ENCODE measurements at places on chromosomes 4 and X.
A peak's percentile ranks its signal among the peaks of the same experiment; 100 is the strongest.

DNA sequence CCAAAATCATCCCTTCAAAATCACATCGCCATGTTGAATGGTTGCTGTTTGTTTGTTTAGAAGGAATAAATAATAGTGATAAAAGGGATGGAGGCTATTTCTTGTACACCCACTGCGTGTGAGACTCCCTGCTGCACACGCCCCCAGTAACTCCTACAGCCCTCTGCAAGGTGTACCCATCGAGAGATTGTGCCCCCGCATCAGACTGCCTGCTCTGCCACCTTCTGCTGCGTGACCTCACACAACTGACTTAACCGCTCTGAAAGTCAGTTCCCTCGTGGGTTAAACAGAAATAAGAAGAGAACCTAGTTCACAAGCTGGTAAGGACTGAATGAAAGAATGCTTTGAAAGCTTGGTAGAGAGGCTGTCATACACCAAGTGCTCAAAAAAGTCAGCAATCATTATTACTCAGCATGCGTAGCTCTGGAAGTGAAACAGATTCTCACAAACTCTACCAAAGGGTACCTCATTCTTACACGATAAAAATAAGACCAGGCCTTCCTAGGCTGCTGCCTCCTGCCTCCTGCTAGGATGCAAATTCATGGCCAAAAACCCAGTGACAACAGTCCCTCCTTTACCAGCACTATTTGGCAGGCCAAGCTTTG is 147.1 kb downstream of the CPEB2 start:
- no peak for DNase-seq

GRCh38 chrX:154398668-154399526 is 720 bp downstream of the RPL10 start:
- DNase-seq, result peak; percentile 70

- DNase-seq, result no peak
Observed at GRCh38 chrX:154780968-154781367, 18.3 kb downstream of the DKC1 start.

GRCh38 chrX:41384051-41384705 is 50.2 kb downstream of the DDX3X start:
- DNase-seq, result peak; percentile 61

DNA sequence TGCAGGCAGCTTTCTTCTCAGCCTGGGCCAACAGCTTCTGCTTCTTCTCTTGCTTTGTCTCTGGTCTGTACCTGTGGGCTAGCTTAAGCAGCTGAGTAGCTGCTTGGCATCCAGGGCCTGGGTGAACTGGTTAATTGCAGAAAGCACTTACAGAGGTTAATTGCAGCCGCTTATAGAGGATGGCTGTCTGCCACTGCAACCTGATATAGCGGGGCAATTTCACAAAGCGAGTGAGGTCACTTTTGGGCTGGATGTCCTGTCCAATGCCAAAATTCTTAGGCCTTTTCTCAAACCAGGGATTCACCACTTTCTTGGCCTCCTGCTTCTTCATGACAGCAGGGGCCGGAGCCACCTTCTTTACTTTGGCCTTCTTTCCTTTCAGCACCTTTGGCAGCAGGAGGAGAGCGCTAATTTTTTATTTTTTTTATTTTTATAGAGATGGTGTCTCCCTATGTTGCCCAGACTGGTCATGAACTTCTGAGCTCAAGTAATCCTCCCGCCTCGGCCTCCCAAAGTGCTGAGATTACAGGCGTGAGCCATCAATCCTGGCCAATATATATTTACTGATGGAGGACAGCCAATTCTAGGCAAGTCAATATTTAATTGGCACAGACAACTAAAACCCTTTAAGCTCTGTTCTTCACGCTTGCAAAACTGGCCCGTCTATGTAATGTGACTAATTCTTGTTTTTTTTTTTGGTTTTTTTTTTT is 61.0 kb downstream of the ENOPH1 start:
- no peak for DNase-seq

- no peak for DNase-seq
Observed at GRCh38 chr4:24226667-24227066, 336.8 kb upstream of the PPARGC1A start.

GRCh38 chr4:102624505-102624904 is 123.3 kb downstream of the NFKB1 start:
- DNase-seq, result no peak

- DNase-seq, result peak; percentile 61
Observed at GRCh38 chr4:83109480-83110222, 4.9 kb downstream of the PLAC8 start.

GRCh38 chr4:124455671-124456070 is 256.9 kb downstream of the ANKRD50 start:
- DNase-seq, result no peak

GRCh38 chr4:116880625-116881024 is 204.8 kb downstream of the TRAM1L1 start:
- no peak for DNase-seq

GRCh38 chr4:138039010-138039409 is 203.1 kb downstream of the SLC7A11 start:
- DNase-seq, result no peak

- DNase-seq, result no peak
Observed at GRCh38 chr4:13413729-13414437, 70.3 kb downstream of the RAB28 start.

GRCh38 chr4:76035141-76035540 is 729 bp downstream of the CXCL11 start:
- no peak for DNase-seq

- no peak for DNase-seq
Observed at GRCh38 chr4:10704430-10704810, 19.9 kb upstream of the CLNK start.

DNA sequence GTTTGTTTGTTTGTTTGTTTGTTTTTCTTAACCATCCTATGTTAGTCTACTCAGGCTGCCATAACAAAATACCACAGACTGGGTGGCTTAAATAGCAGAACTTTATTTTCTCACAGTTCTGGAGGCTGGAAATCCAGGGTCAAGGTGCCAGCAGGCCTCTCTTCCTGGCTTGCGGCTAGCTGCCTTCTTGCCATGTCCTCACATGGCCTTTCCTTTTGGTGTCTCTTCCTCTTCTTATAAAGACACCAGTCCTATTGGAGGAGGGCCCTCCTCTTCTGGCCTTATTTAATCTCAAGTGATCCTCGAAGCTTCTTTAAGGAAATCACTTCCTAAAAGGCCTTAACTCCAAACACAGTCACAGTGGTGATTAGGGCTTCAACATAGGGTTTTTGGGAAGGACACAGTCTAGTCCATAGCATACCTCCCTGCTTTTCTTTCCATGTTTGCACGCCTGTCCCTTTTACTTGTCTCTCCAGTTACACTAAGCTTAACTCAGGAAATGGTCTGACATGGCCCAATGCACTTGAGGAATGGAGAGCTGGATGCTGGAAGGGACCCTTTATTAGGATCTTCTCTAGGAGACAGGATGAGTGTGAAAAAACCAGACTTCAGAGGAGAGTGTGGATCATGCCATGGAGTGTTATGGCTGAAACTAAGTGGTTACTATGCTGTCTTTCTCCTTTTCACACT is 36.0 kb upstream of the MGST2 start:
- no peak for DNase-seq

DNA sequence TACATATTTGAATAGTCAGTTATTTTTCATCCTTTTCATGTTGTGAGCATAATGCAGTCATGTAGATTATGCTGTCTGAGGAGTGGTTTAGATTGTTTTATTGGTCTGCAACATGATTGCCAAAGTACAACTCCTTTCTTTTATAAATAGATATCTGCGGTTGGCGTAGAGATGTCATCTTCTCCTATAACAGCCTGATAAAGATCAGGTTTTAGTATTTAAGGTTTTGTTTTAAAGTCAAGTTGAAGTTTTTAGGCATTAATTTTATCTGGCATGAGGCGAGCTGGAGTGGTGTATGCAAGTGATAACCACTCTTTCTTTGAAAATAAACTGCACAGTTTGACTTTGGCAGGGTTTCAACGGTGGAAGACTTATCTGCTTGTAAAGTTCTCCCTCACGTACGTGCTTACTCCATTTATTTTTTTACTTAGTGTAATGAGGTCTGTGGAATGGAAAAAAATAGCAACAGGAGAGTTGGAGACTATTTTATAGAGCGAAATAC is 126.3 kb downstream of the FBXO8 start:
- no peak for DNase-seq

DNA sequence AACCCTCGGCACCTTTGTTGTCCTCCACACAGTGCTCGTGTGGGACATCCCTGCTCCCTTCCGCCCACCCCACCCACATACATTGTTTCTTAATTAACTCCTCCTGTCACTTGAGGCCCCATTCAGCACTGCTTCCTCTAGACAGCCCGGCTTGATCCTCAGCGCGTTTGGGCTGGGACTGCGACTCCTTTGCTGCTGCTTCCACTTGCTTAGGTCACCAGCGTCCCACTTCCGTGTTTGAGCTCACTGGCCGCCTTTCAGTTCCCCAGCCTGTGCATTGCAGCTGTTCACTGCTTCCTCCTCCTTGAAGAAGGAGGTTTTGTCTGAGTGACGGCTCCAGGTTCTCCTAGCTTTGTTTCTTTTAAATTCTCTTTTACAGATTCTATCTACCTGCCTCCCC is 16.1 kb downstream of the RNF4 start:
- peak; percentile 75 for DNase-seq

DNA sequence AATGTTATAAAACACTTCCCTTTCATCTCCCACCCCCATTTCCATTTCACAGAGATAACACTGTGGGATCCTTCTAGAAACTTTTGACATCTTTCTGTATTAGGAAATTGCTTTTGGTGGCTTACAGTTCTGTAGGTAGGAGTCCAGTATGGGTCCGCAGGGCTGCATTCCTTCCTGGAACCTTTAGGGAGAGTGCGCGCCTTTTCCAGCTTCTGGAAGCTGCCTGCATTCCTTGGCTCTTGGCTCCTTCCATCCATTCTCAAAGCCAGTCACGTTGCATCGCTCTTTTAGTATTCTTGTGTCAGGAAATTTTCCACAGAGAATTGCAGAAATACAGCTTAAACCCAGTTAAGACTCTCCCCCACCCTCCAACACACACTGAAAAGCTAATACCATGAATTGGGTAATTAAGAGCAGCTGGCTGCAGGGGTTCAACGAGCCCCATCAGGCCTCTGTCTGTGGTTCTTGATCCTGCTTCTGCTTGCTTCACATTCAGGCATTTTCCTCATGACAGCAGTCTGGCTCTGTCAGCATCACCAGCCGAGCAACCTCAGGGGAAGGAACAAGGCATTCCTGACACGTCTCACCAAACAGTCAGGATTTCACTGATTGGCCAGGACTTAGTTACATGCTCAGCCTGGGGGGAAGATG is 48.8 kb downstream of the SEPTIN11 start:
- DNase-seq, result no peak

GRCh38 chr4:76658231-76659102 is 223.4 kb downstream of the SHROOM3 start:
- DNase-seq, result no peak

- no peak for DNase-seq
Observed at GRCh38 chr4:176102414-176103063, 36.9 kb downstream of the WDR17 start.

GRCh38 chr4:6732441-6733357 is 16.7 kb downstream of the BLOC1S4 start:
- no peak for DNase-seq

- DNase-seq, result peak; percentile 28
Observed at GRCh38 chr4:27000820-27001219, 140.2 kb downstream of the STIM2 start.

- DNase-seq, result no peak
Observed at GRCh38 chrX:2502120-2502667, 1.4 kb upstream of the DHRSX start.

DNA sequence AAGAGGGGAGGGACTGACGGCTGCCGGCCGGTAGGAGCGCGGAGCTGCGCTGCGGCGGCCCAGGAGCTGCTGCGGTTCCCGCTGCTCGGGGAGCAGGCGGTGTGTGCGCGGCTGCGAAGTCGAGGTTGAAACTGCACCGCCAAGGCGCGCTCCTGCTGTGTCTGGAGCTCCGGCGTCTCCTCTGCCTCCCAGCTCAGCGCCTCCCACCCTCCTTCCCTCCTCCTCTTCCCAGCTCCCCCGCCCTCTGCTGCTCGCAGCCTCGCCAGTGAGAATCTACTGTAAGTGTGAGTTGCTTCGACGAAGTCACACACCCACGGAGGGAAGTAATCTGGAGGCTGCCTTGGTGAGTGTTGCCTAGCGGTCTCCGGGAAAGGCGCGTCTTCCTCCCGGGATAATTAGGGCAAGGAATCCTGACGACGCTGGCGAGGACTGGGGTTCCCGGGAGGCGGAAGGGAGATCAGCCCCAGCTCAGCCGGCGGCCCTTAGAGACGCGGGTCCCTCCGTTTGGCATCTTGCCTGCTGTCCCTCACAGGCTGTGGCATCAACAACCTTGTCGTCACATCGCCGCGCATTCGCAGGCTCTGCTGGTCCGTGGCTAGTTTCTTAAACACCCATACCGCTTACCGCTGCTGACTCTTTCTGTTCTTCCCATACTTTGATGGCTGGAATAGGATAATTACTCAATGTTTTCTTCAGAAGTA is at the start of gene EPHA5:
TSS of gene EPHA5 (minus strand) at position 159 of the 701 bp plus-strand sequence. CDS start 747 bp downstream, outside the sequence.
- peak; percentile 8 for DNase-seq

DNA sequence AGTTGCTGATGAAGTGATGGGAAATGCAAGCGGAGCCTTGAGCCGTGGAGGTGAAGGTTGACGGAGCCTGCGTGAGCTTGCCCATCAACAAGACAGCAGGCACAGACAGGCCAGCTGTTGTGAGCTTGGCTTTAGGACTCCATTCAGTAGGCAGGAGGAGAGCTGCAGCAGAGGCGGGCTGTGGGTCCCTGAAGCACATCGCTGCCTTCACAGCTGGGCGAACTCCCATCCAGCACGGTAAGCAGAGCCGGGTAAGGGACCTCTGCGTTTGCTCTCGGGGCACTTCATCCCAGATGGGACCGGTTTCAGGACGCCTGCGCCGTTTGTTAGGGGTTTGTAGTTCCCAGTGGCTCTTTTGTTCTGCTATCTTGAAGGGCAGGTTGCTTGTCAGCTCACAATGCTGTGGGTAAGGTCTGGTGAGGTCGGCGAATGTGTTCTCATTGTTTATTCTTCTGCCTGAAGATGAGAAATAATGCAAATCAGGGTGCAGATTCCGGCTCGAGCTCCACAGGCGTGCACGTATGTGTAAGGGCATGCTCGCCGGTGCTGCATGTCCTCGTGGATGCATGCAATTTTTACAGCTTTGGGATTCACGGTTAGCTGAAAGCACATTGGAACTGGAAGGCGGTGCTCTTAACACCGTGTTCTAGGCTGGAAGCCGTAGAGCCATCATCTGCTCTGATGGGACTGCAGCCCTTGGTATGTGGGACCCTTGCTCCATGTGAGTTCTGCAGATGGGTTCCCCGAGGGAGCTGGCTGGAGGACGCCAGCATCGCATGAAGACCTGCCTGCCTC is 54.6 kb upstream of the CLDN34 start:
- no peak for DNase-seq

GRCh38 chr4:93827272-93827947 is 1.1 kb upstream of the ATOH1 start:
- DNase-seq, result no peak
